ENCODE measurements at places on chromosomes 12 and 14. TPM values are rescaled to one million over a fixed set of nuclear protein-coding genes. Genes with fewer than 3 reads are reported as not detected.

GRCh38 chr14:53874704-53875103 lies 81.9 kb downstream of the BMP4 start:
- no peak for DNase-seq

GRCh38 chr12:41923351-41923750 lies 221.3 kb downstream of the GXYLT1 start:
- DNase-seq = no peak

- DNase-seq = no peak
These were observed 2.8 kb downstream of the KRT7 start for GRCh38 chr12:52235822-52236361.

DNA sequence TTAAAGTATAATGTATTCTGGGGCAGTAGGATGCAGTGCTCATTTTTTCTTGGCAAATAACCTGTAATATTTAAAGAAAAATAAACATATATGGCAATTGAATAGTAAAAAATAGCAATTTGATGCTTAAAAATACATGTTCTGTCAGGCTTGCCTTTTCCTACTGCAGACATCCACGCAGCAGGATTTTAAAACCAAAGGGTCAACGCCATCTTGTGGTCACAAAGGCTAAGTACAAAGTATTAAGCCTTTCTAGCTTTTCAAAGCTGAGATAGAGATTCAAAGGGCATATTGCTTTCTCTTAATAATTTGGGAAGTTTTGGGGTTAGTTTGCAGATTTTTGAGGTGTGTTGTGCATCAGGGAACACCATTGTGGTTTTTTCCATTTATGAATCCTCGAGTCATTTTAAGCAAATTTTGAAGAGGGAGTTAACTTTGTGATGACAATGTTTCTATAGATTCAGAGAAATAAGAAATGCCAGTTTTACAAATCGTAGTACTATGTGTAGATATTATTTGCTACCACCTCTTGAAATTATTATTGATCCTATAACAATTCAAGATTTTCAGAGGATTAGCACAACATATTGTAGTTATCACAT lies 4.7 kb upstream of the CCER1 start:
- DNase-seq = no peak

DNA sequence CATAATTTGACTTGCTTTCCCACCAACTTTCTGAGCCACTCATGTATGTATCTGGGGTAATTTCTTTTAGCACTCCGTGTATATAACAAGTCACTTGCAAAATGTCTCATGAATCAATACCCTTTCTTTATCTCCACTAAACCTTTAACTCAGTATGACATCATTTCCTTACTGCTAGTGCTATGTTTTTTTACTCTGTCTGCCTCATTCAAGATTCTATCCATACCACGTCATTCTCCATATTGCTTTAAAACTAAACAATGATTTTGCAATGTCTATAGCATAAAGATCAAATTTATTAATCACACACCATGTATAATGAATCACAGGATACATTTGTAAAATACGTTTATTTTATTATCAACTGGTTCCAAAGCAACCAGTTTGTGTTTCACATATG lies 178.2 kb downstream of the PIK3C2G start:
- no peak for DNase-seq

- DNase-seq = no peak
These were observed 311.5 kb downstream of the NOVA1 start for GRCh38 chr14:26286081-26286912.

DNA sequence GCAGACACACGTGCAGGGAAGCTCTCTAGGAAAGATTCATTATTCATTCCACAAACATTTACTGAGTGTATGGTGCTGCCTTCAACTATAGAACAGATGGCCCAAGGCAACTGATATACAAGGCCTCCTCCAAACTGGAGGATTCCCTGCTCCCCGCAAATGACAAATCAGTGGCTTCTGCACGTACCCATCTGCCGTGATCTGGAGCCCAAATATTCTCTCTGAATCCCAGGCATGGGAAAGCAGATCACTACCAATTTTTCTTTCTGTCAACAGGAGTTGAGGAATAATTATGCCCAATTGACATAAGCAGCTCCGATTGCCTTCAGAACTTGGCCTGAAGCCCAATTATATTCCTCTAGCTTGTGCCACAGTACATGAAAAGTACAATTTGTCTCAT lies 174.2 kb upstream of the CCDC196 start:
- DNase-seq = no peak

DNA sequence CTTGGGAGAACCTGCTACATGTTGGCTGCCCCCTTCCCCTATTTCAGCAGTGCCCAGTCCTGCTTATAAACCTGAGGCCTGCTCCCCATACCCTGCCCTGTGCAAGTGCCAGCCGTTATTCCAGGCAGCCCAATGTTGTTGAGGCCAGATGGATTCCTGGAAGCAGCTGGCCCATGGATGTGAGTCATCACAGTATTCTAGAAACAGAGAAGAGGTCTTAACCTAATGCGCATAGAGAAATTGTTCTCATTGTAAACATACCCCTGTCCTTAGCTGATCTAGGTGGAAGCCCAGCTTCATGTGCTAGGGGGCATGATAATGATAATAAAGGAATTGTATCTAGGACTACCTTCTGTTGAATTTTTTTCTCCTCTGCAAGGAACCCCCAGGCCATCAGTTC lies 69.7 kb downstream of the TSPAN11 start:
- DNase-seq = no peak

- no peak for DNase-seq
These were observed 145.6 kb upstream of the NAV3 start for GRCh38 chr12:77685112-77685511.

- DNase-seq = no peak
These were observed 49.8 kb downstream of the SMUG1 start for GRCh38 chr12:54139019-54139418.

GRCh38 chr12:104219908-104220404 lies 4.4 kb downstream of the TXNRD1 start:
- no peak for DNase-seq

- no peak for DNase-seq
These were observed 184.4 kb upstream of the EEA1 start for GRCh38 chr12:93113317-93114006.

DNA sequence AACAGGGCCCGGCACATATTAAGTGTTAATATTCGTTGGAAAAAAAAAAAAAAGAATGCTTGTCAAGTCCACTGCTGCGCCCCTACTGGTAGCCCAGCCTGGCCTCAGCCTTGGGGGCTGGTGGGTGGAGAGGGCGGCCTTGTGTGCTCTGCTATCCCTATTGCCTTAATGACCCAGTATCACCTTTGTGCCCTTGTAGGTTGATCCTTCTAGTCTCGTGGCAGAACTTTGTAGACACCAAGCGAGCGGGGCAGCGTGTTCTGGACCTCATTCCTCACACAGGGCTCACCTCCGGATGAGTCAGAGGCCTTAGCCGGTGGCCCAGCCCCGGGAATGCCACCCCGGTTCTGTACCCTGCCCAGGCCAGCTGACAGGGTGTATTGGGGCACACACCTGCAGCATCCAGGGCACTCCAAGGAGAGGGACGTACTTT lies 1.8 kb upstream of the RCOR1 start:
- DNase-seq = no peak

GRCh38 chr12:77813558-77813957 lies 17.1 kb upstream of the NAV3 start:
- no peak for DNase-seq

DNA sequence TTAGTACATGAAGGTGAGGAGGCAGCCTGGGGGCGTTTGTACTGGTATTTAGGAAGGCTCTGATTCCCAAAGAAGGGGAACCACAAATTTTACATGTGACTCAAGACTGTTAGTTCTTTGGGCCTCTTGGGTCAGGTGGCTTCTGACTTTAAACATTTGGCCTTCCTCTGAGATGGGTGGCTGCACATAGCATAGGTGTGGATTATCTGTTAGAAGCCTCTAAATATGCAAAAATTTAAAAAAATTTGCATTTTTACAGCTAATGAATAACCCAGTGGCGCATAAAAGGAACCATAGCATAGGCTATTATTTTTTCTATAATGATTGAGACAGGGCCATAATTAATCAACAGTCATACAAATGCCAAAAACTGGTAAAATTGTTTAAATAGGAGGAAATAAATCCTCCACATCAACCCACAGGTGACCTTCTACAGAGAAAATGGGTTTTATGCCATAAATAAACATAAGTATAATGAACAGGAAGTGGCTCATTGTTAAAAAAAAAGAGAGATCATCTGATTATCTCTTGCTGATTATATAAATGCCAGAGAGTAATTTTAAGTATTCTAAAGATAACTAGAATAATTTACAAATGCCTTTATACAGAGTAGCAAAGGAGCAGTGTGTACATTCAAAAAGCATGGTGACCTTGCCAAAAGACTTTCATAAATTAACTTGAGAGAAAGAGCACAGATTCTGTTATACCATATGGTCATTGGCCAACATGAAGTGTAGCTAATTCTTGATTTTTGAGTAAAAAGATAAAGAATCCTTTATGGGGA lies 284.2 kb upstream of the ATP2B1 start:
- DNase-seq = no peak

- no peak for DNase-seq
These were observed 5.9 kb upstream of the A2ML1 start for GRCh38 chr12:8816448-8817050.

DNA sequence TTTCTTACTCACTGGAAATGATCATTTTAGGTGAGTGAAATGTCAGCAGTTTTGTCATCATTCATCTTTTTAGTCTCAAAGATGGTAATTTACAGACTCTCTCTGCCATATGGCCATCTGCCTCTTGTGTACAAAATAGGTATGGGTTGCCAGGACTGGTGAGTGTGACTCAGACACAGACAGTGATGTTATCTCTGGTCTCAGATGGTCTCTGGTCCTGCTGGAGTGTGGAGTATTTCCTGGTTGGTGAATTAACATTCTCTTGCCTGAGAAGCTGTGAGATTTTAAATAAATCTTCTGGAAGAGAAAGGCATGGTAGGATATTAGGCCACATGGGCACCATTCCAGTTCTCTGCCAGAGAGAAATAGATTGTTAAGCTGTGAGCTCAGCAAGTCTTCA lies 207.0 kb downstream of the ATP23 start:
- DNase-seq = no peak

- DNase-seq = no peak
These were observed 78.7 kb downstream of the PRICKLE1 start for GRCh38 chr12:42510823-42511222.

- no peak for DNase-seq
These were observed 17.3 kb downstream of the GPR68 start for GRCh38 chr14:91227183-91227628.

GRCh38 chr12:98814254-98814653 lies 169.2 kb downstream of the APAF1 start:
- no peak for DNase-seq

DNA sequence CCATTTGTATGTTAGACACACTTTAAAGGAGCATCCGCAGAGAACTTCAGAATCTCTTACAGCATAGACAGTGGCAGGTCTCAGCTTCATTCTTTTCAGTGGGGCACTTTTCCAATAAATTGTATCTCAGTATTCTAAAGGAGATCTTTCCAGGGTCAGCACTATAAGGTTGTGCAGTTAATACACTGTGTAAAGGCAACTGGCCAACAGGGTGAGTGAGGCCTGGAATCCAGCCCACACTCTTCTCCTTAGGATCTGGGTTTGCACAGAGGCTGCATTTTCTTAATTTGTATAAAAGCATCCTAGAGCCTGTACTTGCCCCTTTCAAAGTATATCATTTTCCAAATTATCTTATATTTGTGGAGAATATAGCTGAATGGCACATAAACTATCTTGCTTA lies 94.2 kb downstream of the MYF5 start:
- no peak for DNase-seq

DNA sequence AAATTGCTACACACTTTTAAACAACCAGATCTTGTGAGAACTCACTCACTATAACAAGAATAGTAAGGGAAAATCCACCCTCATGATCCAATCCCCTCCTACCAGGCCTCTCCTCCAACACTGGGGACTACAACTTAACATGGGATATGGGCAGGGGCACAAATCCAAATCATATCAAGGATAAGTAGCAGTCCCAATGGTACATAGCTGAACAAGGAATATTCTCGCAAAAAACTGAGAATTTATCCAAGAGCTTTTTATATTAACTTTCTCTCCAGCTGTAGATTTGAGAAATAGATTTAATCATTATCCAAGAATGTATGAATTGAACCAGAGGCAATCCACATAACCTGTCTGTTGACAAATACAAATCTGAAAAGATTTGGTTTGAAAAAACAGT lies 185.2 kb downstream of the TMTC3 start:
- no peak for DNase-seq

GRCh38 chr12:123363390-123363739 lies 1.3 kb downstream of the SBNO1 start:
- no peak for DNase-seq

- DNase-seq = no peak
These were observed 9.5 kb downstream of the TRMT61A start for GRCh38 chr14:103538291-103539055.

- no peak for DNase-seq
These were observed 120.7 kb downstream of the SLC25A21 start for GRCh38 chr14:37051680-37052079.

DNA sequence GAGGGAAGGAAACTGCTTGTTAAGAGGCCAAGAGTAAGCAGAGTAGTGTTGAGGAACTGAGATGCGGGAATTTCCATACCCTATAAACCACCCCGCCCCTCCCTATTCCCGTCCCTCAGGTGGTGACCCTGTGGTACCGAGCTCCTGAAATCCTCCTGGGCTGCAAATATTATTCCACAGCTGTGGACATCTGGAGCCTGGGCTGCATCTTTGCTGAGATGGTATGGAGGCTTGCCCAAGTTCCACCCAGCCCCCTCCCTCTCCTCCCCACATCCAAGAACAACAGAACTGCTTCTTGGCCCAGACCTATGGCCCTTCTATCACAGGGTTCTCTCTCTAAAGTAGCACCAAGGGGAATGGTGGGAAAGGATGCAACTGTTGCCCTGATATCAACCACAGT lies 2.7 kb downstream of the CDK2 start:
- DNase-seq = no peak

- DNase-seq = no peak
These were observed 20.0 kb upstream of the KDM2B start for GRCh38 chr12:121600702-121601336.

- DNase-seq = no peak
These were observed 4.2 kb downstream of the TAMALIN start for GRCh38 chr12:52010692-52011601.

GRCh38 chr14:28763751-28764256 lies 2.8 kb upstream of the FOXG1 start:
- DNase-seq = no peak

- no peak for DNase-seq
These were observed 54.9 kb downstream of the CPNE8 start for GRCh38 chr12:38850461-38850860.

GRCh38 chr14:106204063-106204462 lies 677.7 kb downstream of the TMEM121 start:
- DNase-seq = no peak

LIN52 gene
- 8.7 TPM for total RNA-seq

STRN3 gene
- total RNA-seq = 35.0 TPM

KRT85 gene
- not detected for total RNA-seq

PPTC7 gene
- 26.4 TPM for total RNA-seq

SLC39A5 gene
- 0.87 TPM for total RNA-seq

BDKRB1 gene
- not detected for total RNA-seq

CLEC4D gene
- total RNA-seq = 1.1 TPM

VSIG10 gene
- 52.4 TPM for total RNA-seq

KRT6C gene
- total RNA-seq = not detected

TAS2R20 gene
- total RNA-seq = 1.2 TPM

GPR68 gene
- total RNA-seq = 6.3 TPM

CCDC184 gene
- total RNA-seq = 0.61 TPM

RPS6KA5 gene
- 8.0 TPM for total RNA-seq

KRT5 gene
- total RNA-seq = 8.8 TPM

OR4K2 gene
- not detected for total RNA-seq

Measured in upper lobe of right lung (tissue), 1 donor.